AG09319 (cell line): ENCODE measurements at places on chromosomes 2 and 18.

DNA sequence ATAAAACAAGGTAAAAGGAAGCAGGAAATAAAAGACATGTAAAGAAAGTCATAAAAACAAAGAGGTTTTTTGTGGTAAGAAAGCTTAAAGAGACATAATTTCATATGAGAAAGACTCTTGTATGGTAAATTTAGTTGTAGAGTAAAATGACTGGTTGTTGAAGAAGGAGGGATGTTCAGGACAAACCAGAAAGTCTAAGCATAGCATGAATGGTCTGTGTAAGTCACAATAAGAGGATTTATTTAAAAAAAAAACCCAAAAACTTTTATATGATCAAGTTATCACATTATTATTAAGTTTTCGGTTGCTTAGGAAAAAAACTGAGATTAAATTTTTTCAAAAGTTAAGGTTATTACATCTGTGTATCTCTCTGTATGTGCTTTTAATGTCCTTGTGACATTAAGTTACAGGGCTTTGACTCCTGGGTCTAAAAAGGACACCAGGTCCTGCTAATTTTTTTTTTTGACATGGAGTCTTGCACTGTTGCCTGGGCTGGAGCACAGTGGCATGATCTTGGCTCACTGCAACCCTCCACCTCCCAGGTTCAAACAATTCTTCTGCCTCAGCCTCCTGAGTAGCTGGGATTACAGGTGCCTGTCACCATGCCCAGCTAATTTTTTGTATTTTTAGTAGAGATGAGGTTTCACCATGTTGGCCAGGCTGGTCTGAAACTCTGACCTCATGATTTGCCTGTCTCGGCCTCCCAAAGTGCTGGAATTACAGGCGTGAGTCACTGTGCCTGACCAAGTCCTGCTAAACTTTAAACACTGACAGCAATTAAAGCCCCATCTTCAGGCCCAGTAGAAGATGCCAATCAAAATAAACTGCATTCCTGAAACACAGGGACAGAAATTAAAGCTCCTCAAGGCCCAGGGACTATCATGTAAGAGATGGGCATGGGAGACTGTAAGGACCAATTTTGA, 14.2 kb upstream of the OXER1 start:
- no peak for DNase-seq

DNA sequence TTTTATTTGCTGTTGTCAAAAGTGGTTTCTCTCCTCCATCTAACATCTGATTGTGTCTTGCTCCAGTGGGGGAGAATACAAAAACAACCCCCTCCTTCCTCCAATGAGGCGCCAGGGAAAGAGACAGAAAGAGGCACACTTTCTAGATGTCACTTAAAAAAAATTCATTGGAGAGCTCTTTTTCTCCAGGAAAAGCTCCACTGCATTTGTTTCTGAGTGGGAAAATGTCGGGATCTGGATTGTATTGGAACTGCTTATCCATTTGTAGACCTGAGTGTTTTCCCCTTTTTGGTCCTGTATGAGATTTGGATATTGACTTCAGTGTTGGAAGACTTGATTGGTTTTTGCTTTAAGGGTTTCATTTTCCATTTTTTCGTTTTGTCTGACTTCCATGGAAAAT, 995 bp downstream of the MBD5 start:
- DNase-seq, result no peak

DNA sequence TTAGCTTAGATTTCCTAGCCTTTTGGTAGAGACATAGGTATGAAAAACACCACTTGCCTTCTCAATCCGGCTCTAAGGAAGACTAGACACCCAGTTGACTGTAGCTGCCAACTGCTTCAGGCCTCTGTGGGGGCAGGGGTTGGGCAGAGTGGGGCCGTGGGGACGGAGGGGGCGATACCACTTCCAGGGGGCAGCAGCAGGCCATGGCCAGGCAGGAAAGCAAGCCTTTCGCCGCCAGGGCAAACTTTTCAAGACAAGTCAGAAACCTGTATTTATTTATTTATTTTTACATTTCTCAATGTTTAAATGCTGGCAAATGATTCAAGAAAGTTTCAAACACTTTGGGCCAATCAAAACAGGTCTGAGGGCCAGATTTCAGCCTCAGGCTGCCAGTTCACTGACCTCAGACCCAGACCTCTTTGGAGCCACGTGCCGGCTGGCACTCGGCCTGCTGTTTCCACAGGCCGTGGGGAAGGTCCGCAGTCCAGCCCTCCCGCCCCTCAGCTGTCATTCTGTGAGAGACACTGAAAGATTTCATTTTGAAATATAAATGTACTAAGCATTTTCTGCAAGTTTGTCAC, 63.8 kb downstream of the MEX3C start:
- DNase-seq, result no peak

DNA sequence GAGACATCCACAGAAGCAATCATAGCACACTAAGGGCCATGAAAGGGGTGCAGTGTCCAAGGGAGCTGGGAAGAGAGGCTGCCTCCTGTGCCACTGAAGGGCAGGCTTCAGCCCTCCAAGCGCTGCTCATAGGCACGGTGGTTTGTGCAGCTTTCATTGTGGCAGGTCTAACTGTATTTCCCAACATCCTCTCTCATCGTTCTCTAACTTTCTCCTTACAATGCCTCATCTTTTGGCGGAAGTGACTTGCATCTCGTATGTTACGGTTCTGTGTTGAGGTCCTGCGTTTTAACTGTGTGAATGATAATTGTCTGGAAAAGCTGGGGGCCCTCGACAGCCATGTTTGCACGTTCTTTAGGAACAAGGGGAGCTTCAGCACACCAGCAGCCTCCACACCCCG, 213.9 kb downstream of the GBX2 start:
- DNase-seq, result no peak

- no peak for DNase-seq
Observed at GRCh38 chr2:131043199-131044074, 49.8 kb downstream of the FAM168B start.

DNA sequence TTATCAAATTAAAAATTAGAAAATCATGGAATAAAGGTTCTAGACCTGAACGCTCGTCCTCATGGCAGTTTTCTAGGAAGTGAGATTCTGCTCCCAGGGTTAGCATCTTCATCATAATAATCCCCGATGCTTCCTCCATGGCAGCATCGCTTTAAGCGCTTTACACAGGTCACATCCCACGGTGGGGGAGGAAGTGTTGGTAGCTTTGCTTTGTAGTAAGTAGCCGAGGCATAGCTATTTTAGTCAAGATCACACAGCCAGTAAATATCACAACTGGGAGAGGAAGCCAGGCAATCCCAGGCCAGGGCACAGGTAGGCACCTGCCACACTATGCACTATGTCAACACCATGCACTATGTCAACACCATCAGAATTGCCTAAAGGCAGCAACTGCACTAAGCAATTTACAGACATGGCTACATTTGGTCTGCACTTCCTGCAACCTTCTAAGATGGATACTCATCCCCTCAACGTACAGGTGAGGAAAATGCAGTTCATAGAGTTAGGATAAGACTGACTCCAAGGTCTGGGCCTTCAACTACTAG, 205.5 kb downstream of the FBXO15 start:
- no peak for DNase-seq

GRCh38 chr2:237324405-237324831, 89.5 kb downstream of the COL6A3 start:
- DNase-seq, result no peak

GRCh38 chr2:46067501-46068305, 229.5 kb upstream of the EPAS1 start:
- peak; percentile 94 for DNase-seq

- no peak for DNase-seq
Observed at GRCh38 chr2:62036229-62036628, 130.8 kb downstream of the COMMD1 start.

GRCh38 chr2:45458909-45459563, 152.0 kb downstream of the SRBD1 start:
- DNase-seq, result peak; percentile 36

DNA sequence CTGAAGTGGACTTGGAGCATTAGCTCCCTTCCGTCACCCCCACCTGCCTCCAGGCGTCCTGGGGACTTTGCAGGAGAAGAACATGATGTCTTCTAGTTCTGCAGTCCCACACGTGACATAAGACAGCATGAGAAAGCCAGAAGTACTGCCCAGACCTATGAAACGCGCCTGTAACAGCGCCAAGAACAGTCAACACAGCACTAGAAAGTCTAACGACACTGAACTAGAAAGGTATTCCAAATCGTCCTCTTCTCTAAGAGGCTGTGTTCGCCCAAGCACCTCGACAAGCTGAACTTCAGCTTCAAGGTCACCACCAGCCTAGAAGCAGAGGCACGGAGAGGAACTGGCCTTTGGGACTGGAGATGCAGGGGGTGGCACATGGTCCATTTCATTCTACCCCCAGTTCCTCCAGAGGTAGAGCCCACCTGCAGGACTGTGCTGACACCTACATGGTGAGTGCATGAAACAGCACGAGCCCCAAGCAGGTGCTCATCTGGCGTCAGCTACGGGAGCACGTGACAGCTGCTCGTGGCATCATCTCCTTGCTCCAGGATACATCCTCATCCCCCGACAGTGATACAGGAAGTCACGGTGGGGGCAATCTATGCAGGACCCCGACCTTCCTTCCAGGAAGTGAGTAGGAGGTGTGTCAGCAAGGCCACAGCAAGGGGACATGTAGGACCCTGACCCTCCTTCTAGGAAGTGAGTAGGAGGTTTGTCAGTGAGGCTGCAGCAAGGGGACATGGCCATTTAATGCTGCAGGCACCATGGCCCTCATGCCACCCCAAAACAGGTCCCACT, 3.7 kb downstream of the HDAC4 start:
- no peak for DNase-seq

- no peak for DNase-seq
Observed at GRCh38 chr18:39058386-39059000, 1492.9 kb upstream of the CELF4 start.

DNA sequence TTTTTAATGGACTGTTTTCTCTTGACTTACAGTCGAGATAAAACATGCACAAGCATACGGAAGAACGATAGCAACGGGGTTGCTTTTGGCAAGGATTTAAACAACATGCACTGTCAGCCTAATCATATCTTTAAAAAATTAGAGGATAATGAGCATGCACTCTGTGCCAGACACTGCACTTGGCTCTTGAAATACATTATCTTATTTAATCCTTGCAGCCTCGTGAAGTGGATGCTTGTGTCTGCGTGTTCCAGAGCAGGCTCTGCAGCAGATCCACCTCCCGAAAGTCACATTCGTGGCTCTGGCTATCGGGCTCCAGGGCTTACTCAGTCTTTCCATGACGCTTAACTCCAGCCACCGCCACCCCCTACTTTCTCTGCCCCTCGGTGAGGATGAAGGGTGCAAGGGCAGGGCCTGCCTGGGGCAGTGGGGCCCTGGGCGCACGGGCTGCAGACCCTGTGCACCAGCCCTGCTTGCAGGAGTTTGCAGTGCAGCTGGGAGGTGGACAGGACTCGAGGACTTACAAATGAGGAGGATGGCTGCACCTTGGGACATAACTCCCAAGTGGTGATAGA, 61.7 kb downstream of the ACKR3 start:
- DNase-seq, result no peak

DNA sequence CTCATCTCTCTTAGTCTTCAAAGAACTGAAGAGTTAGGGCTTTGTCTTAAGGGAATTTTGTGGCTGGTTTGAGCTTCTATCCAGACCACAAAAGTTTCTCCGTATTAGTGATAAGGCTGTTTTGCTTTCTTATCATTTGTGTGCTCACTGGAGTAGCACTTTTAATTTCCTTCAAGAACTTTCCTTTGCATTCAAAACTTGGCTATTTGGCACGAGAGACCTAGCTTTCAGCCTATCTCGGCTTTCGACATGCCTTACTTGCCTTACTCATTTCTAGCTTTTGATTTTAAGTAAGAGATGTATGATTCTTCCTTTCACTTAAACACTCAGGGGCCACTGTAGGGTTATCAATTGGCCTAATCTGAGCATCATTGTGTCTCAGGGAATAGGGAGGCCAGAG, 29.9 kb downstream of the HDHD2 start:
- no peak for DNase-seq

DNA sequence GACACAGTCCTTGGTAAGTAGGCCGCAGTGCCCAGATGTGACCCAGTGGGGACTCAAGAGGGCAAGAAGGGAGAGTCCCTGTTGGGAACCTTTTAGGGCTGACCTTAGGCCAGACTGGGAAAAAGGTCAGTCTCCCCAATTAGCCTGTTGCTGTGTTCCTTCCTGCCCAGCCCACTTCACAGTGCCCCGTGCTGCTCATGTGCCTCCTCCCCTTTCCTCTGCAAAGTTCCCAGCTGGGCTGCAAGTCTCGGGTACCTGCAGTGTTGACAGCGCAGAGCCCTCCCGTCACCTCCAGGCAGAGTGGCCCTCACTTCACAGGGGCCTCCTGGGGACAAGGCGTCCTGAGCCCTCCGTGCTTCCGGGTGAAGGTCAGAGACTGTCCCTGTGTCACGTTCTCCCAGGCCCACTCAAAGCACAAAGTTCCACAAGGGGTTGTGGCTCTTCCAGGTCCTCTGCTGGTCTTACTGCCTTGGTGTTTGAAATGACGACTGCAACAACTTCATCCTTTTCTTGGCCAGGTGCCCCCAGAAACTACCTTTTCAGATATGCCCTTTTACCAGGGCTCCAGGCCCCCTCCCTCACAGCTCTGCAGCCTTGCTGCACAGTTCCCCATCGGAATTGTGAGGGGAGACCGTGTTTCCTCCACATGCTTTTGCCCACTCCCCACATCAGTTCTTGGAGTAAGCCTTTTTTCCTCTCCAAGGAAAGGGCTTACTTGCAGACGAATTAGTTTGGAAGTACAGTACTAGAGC, 225.8 kb downstream of the ALPK2 start:
- DNase-seq, result no peak

DNA sequence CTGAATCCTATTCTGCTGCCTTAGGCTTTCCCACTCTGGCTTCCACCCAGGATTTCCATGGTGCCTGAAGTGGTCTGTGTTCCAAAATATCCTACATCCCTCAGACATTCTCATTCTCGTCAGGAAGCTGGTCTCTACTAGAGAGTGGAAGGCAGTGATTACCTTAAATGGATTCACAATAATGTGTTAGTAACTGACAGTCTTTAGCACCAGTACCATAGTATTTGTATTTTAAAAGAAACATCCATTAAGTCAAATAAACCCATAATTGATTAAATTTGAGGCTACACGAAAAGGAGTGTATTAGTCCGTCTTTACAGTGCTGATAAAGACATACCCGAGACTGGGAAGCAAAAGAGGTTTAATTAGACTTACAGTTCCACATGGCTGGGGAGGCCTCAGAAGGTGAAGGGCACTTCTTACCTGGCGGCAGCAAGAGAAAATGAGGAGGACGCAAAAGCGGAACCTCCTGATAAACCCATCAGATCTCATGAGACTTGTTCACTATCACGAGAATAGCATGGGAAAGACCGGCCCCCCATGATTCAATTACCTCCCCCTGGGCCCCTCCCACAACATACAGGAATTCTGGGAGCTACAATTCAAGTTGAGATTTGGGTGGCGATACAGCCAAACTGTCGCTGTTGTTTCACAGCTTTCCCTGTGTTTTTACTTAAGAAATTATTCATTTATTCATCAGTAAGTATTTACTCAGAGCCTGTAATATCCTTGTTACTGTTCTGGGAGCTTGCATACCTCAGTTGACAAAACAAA, 306.5 kb downstream of the STK39 start:
- DNase-seq, result no peak

DNA sequence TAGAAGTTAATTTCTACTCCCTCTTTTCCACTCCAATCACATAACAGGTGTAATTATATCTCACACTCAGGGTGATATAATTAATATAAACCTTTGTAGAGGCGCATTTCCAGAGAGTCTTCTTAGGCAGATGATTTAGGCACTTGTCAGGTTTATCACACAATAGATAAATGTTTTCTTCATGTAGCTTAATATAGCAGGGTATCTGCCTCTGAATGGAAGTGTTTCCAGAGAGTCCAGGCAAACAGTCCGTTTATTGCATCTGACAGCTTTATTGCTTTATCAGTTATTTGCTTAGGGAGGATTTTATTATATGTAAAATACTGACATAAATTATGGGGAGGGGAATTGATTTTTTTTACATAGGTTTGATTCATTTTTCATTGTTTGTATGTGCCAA, 766.3 kb downstream of the SLC4A3 start:
- DNase-seq, result no peak
